ENCODE measurements at places on chromosomes 4 and X.

- DNase-seq, result no peak
Measured at GRCh38 chrX:47854474-47854873, 17.8 kb downstream of the ZNF81 start.

DNA sequence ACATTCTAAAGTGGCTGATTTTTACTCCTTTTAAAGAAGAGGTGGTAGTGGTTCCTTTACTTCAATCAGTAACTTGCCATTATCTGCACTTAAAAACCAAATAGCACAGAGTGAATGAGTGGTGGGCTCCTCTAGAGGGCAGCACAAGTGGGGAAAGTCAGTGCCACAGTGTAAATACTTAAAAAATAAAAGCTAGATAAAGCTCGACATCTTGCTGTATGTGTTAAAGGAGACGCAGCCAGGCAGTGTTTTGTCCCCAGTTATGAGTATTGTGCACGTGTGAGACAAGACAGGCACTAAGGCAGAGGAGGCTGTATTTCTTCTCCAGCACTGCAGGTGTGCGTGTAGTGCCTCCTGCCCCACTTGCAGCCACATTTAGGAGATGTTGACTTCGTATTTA, 24.6 kb downstream of the NAP1L5 start:
- no peak for DNase-seq

- no peak for DNase-seq
Measured at GRCh38 chrX:20221902-20222301, 44.8 kb downstream of the RPS6KA3 start.

DNA sequence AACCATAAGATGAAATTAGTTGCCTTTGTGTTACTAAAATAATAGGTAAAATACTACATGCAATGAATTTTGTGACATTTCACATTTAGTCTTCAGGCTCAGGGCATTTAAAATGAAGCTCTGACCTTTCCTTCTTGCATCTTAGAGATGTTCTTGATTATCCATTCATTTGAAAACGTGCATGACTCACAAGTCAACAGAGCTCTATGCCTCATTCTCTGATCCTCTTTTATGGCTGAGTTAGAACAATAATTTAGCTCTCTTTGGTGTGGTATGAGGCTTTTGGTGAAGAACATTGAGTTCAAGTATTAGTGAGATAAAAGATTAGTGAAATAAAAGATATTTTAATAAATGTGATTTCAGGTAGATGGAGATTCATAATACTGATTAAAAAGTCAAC, 66.5 kb downstream of the TIGD2 start:
- no peak for DNase-seq

GRCh38 chrX:95059909-95060308, 1385.9 kb downstream of the FAM133A start:
- DNase-seq, result no peak

DNA sequence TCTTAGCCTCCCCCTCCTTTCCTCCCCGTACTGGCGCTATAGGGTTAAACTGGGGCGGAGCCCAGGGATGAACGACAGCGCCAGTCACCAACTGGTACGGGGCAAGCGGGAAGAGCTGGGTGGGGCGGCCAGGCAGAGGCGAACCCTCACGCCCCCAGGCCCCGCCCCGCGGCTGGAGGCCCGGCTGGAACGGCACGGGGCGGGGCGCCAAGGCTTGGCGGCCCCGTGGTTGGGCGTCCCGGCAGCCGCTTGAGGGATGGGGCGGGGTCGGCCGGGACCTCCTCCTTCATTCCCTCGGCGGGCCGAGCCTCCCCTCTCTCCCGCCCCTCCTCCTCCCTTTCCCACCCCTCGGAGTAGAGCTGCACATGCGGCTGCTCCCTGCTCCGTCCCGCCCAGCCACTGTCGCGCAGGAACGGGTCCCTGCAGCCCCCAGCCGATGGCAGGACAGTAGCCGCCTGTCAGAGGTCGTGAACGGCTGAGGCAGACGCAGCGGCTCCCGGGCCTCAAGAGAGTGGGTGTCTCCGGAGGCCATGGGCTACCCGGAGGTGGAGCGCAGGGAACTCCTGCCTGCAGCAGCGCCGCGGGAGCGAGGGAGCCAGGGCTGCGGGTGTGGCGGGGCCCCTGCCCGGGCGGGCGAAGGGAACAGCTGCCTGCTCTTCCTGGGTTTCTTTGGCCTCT, at the start of gene EDA:
Gene EDA, plus strand, starts transcription at position 335 of the 678 bp plus-strand sequence.
- DNase-seq, result no peak

- no peak for DNase-seq
Measured at GRCh38 chr4:70943114-70943513, 40.9 kb downstream of the MOB1B start.

GRCh38 chr4:123577225-123577906, 180.8 kb downstream of the SPRY1 start:
- DNase-seq, result no peak

GRCh38 chr4:20512985-20513384, 187.3 kb upstream of the PACRGL start:
- no peak for DNase-seq

DNA sequence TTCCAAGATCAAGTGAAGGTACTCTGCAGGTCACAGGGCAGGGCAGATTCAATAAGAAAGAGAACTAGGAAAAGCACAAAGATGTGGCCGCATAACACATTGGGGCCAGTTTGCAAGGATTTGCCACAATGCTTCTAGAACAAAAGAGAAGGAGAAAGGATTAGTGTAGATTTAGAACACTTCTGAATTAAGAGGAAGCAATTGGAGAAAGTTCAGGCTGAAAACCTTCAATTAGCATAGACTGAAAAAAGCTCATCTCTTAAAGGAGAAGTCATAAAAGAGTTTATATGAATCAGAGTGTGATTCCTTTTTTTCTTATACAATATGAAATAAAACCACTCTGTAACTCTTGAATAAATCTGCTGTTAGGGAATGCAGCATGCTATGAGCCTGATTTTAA, 215.6 kb upstream of the FAT1 start:
- no peak for DNase-seq

GRCh38 chrX:23403849-23404248, 69.2 kb downstream of the PTCHD1 start:
- no peak for DNase-seq

GRCh38 chr4:124181039-124181438, 531.5 kb downstream of the ANKRD50 start:
- no peak for DNase-seq

DNA sequence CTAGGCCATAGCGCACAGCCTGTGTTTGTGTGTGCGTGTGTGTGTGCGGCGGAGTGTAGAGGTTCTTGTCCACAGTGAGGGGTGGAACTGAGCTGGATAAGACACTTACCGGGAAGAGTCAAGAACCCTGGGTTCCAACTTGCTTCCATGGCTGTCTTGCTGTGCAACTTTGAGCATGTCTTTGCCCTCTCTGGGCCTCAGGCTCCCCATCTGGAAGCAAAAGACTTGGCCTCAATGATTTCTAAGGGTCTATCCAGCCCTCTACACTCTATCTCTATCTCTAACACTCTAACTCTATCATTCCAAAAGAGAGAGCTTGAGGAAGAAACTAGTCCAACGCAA, 121.3 kb upstream of the PJA1 start:
- no peak for DNase-seq

- DNase-seq, result no peak
Measured at GRCh38 chrX:134202561-134202960, 34.4 kb upstream of the CCDC160 start.

DNA sequence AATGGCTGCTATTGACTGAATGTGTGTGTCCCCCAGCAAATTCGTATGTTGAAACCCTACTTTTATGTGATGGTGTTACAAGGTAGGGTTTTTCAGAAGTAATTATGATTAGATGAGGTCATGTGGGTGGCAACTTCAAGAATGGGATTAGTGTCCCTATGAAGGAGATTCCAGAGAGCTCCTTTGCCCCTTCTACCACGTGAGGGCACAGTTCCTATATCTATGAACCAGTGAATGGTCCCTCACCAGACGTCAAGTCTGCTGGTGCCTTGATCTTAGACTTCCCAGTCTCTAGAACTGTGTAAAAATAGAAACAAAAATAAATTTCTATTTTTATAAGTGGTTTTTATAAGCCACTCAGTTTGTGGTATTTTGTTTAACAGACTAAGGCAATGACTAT, 1137.6 kb upstream of the IGFBP7 start:
- no peak for DNase-seq

DNA sequence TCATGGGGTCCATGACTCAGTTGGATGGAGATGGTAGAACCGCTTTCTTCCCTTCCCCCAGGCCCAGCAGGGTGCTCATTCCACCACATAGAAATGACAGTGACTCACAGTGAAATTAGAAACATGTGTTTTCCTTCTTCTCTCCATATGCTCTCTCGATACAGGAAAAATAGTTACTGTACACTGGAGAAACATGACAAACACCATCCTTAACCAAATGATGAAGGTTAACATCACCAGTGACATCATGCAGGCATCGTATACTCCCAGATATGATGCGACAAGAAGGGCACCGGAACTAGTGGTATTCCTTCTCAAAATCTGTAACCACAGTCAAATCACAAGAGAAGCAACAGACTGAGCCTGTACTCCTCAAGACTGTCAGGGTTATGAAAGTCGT, 11.7 kb upstream of the RAB40A start:
- DNase-seq, result no peak

Measured in RCC 7860 (cell line).